Activated naive CD4-positive, alpha-beta T cell treated with anti-CD3 and anti-CD28 coated beads, Interleukin-2, amount 50 U/mL, for 72 hours (primary cell): ENCODE measurements at places on chromosomes 12 and 14.

DNA sequence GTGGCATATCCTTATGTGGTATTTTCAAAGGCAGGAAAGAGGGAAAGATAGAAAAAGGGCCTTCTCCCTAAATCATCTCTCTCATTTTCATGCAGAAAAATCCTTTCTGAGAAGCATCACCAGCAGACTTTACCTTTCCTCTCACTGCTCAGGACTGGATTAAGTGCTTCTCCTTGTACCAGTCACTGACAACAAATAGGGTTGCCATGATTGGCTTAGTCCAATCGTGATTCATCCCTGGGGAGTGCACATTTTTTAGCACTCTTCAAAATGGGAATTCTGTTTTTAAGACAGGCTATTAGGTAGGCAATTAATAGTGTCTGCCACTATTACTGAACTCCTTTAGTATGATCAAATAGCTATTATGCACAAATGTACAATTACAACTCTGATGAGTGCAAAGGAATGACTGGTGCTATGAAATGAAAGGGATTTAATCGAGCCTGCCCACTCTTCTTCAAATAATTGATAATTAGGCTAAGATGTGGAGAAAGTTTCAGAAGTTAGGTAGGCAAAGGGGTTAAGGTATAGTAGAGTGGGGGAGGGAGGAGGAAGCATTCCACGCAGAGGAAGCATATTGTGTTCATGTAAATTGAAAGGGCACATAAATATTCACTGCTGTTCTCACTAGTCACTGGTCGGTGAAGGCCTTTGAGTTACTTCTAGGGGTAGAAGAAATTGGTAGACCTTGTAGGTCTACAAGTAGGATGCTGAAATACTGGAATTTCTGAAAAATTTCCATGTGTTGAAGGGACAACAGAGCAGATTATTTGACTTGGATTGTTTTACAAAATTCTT lies 84.0 kb downstream of the MSRB3 start:
- DNase-seq, result no peak

DNA sequence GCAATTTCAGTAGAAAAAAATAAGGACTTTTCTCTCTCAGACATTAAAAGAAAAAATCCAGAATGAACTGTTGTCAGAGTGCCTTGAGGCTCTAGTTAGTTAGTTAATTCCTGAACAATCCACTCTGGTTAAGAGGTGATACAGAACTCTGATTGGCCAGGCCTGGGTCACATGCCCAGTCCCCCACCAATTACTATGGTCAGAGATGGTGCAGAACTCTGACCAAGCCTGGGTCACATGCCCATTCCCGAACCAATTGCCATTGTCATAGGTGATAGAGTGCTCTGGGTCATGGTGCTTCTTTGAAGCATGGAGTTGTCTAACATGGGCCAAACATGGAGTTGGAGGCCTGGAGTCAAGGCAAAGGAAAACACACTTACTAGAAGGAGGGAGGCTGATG lies 11.1 kb upstream of the MYO1H start:
- no peak for DNase-seq

DNA sequence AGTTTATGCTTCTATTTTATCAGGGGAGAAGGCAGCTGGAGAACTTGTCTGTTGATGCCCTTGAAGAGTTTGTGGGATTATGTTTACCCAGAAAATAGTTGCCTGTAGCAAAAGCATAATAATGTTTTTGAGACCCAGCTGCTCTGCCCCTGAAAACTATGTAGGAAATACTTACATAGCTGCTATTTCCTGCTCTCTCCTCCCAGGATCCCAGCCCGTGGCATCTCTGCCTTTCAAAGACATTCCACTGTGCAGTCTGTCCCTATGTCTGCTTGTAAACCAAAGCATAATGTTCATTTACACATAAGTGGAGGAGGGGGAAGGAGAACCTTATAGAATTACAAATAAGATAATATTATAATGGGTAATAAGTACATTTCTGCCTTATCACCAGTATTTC lies 198.7 kb downstream of the SYT1 start:
- DNase-seq, result no peak

- DNase-seq, result no peak
Observed at GRCh38 chr14:99344051-99344758, 72.2 kb upstream of the BCL11B start.

DNA sequence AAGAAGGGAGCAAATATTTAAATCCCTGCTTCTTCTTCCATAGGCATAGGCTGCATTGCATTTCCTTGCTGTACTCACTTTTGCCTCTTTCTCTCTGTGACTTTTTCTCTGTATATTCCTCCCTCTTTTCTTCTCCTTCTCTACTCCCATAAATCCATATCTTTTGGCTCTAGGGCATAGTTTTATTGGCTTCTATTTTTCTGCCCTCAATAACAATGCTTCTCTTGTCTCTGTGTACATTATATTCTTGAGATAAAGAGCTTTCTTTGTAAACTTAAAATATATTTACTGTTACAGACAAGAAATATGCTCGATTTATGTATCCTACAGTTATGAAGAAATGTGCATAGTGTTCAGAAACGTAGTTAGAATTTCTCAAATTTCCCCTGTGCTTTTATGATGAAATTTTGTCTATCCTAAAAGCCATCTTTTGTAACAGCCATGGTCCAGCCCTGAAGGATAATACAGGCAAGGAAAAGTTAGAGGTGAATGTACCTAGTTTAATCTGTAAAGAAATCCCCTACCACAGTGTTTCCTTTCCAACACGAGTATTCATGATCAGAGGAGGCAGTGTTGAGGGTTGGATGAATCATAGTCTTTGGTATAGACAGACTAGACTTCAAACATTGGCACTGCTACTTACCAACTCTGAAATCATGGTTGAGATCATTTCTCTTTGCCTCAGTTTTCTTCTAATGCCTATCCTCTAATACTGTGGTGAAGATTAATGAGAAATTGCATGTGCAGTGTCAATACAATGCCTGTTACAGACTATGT lies 173.3 kb upstream of the FAR2 start:
- no peak for DNase-seq

DNA sequence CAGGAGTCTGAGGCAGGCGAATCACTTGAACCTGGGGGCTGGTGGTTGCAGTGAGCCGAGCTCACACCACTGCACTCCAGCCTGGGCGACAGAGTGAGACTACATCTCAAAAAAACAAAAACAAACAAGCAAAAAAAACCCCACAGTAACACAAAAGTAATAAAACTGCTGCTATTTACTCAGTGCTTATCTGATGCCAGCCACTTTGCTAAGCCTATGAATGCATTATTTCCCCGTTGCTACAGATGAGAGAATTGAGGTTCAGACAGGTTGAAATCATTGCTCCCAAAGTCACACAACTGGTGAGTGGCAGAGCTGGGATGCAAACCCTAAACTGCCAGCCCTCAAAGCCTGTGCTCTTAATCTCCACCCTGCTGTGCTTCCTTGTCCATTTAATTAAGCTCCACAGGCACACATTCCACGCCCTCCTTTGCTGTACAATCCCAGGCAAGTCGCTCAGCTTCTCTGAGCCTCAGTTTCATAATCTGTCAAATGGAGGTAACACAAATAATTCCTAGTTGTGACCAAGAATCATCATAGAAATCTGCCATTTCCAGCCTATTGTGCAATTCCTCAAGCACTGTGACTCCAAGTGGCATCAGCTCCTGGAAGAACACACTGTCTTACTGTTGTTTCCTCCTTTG lies 5.7 kb upstream of the OAS3 start:
- DNase-seq, result no peak

- no peak for DNase-seq
Observed at GRCh38 chr12:62686938-62687337, 220.3 kb downstream of the MON2 start.

- DNase-seq, result no peak
Observed at GRCh38 chr12:3117591-3118015, 40.4 kb downstream of the TSPAN9 start.

DNA sequence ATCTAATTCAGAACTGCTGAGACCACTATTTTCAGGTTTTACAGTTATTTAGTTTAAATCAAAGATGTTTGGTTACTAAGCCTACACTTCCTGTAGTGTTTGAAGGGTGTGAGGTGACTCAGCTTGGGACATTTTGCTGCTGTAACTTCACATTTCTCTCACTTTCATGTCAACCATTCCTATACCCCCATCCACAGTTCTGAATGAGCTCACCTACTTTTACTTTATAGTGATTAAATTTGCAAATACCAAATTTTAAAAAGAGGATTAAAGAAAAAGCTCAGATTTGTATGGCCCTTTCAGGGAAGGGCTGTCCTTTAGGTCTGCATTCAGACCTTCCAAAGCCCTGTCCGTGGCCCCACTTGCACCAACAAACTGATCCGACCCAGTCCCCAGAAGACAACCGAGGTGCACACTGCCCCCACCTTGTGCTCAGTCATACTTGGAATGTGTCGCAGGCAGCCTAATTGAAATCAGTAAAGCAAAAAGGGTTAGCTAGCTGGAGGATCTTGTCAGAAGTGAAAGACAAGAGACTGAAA lies 174.4 kb downstream of the MON2 start:
- peak; percentile 47 for DNase-seq

- DNase-seq, result no peak
Observed at GRCh38 chr14:104285508-104285840, 147.1 kb downstream of the KIF26A start.

DNA sequence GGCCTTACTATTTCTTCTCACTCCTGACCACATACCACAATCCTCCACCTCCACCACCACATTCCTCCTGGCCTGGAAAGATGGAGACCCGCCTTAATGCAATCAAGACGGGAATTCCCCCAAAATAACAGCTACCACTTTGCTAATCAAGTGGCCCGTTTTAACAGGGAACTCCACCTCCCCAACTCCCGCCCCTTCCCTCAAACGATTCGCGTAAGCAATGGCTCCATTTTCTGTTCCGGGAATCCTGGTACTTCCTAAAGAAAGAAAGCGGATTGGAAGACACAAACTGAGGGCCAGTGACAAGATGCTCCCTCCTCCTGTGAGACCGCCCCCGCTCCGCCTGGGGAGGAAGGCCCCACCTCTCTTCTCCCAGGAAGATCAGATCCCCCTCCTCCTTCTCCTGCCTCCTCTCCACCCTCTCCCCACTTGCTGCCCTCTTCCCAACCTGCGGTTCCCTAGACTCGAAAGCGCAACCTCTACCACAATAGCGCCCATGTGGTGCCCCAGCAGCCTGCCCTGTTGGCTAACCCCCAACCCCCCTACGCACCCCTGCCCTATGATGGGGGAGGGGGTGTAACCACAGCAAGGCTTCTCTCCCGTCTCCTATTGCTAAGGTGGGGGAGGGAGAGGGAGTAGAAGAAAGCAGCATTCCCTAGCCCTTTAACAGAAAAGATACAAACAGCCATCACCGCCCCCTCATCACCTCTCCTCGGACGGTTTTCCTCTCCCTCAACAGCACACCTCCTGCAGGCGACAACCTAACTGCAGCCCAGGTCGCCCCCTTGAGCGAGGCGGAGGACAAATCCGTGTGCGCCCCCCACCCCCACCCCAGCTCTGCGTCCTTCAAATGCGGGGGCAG lies 777 bp downstream of the ARF3 start:
- peak; percentile 33 for DNase-seq

DNA sequence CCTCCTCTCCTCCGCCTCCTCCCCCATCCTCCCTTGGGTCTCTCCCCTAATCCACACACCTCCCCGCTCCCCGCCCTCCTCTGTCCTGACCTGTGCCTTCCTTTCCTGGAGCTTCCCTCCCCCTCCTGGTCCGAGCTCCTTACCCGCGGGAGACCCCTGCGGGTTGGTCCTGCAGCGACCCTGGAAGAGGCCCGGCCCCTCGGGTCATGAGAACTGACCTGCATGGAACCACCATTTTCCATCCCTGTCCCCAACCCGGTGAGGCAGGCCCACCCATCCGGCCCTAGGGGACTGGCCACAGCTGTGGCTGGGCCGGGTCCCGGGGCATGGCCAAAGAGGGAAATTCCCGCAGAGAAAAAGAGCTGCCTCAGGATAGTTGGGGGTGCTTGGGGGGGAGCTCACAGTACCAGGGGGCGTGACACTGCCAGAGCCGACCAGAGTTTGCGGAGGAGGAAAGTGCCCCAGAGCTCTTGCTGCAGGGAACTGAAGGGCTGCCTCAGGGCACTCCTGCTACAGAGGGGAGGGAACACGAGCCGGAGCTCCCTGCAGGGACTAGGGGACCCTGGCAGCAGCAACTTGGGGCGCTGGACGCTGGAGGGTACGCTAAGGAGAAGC lies 613 bp downstream of the ARHGEF40 start:
- DNase-seq, result no peak

- DNase-seq, result no peak
Observed at GRCh38 chr14:58243790-58244555, 670 bp upstream of the PSMA3 start.

DNA sequence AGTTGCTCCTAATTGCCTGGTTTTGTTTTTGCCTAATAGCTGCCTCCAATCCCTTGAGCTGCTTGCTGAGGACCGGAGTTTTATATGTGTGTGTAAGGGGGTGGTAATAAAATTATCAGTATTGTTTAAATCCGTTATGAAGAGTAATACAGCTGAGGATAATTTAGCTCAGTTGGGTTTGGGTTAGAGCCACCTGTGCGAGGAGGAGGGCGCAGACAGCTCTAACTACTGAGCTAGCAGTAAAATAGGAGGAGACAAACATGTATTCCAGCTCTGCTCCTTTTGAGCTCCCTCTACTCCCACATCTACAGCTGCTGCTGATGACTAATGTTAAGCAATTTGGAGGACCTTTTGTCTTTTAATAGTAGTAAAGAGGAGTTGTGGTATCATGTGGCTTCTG lies 61.5 kb downstream of the SPATS2 start:
- no peak for DNase-seq

DNA sequence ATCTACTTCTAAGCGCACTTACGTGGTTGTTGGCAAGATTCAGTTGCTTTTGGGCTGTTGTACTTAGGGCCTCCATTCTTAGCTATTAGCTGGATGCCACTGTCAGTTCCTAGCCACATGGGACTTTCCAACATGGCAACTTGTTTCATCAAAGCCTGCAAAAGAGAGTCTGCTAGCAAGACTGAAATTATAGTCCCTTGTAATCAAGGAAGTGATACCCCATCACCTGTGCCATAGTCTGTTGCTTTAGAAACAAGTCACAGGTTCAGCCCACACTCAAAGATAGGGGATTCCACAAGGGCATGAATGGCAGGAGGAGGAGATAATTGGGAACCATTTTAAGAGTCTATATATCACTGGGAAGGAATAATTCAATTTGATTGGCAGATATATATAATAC lies 27.1 kb upstream of the SLC17A8 start:
- DNase-seq, result no peak

GRCh38 chr12:65189028-65189718 lies 19.8 kb downstream of the LEMD3 start:
- no peak for DNase-seq

- no peak for DNase-seq
Observed at GRCh38 chr14:30888480-30889243, 14.3 kb downstream of the COCH start.

GRCh38 chr12:14716848-14717444 lies 20.5 kb upstream of the GUCY2C start:
- peak; percentile 36 for DNase-seq
